Hematopoietic multipotent progenitor cell treated with erythropoietin and hydrocortisone succinate and interleukin-3 and kit ligand, for 8 days (in vitro differentiated cells): ENCODE measurements at places on chromosomes 4 and X.
A peak's percentile ranks its signal among the peaks of the same experiment; 100 is the strongest.

DNA sequence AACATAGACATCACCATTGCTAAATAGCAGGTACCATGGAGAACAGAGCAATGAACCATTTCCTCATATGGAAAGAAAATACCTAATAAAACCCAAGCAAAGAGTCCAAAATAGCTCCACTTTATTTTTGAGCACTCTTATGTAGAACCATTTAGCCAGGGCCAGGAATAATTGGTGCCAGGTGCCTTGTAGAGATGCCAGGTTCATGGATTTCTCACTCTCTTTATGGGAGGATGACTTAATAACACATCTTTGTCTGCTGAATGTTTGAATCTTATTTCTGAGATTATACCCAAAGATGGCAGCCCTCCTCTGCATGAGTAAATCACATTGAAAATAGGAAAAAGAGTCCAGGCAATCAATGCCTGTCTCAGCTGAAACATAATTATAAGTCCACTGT is 212.3 kb upstream of the SFRP2 start:
- DNase-seq: no peak

GRCh38 chrX:41542536-41542935 is 95.4 kb downstream of the NYX start:
- DNase-seq: no peak

- DNase-seq: no peak
These were observed 124.9 kb downstream of the PTTG2 start for GRCh38 chr4:38084877-38085711.

DNA sequence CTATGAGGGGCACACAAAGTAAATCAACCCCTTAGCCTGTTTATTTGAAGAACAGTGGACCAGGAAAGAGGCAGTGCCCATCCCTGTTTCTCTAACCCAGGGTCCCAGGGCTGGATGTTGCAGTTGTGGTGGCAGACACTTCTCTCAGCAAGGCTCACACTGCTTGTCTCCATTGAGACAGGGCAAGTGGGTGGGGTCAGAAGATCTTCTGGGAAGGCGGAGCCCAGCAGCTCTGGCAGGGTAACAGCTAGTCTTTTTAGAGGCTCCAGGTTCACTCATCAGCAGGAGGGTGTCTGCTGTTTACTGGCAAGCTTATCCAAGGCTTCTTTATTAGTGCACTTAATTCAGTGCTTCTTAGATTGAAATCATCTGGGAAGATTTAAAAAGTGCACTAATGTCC is 659.8 kb upstream of the DIPK2B start:
- DNase-seq: peak; percentile 22

DNA sequence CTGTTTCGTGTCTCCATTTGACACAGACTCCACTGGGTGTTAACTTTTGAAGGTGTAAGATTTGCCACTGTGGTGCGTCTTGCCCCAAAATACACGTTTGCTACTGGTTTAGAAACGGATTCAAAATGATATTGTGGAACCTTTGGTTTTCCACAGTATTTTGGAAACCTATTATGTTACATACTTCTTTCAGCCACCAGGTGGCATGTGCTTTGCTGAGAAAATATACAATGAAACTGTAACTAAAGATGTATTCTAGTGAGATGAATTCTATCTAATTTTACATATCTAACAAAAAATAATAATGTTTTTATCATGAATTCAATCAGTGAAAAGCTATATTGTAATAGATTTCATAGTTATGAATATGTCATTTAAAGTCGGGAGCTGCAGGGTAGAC is 28.4 kb upstream of the SLITRK4 start:
- DNase-seq: no peak

- DNase-seq: no peak
These were observed 6.2 kb downstream of the CCKAR start for GRCh38 chr4:26484032-26484515.

GRCh38 chr4:152564336-152564735 is 28.4 kb upstream of the FBXW7 start:
- no peak for DNase-seq

DNA sequence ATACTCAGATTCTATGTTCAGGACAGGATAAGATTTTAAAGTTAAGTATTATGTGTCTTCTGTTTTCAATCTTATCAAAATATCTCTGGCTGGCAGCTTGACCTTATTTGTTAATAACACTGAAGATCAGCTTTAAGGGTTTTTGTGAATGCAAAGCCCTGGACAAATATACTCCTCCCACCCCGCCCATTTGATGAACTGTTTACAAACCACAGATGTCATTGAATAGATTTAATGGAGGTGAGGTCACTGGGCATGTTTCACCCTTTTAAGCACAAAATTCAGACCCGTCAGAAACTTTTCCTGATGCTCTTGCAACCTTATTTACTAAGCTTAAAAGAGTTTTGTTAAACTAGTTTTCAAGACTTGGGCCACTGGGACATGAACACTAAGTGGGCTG is 10.1 kb upstream of the CXCL8 start:
- no peak for DNase-seq

GRCh38 chr4:137703195-137703594 is 170.9 kb upstream of the PCDH18 start:
- DNase-seq: no peak

DNA sequence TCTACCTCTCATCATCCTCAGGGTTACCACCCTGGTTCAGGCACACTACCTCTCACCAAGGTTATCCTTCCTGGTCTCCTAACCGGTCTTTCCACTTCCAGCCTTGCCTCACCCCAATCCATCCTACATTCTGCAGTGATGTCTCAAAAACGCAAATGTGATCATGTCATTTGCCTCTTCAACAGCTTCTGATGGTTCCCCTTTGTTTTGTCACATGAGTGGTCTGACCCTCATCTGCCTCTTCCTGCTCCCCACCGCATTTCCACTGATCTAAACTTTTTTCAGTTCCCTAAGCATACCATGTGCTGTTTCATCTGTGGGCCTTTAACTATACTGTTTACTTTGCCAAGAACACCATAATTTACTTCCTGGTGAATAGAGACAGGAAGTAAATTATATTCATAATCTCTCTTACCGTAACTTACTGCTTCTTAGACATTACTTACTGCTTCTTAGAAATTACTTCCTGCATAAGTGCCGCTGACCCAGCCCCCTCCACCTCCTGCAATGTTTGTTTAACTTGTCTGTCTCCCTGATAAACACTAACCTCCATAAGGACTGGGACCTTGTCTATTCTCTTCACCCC is 27.1 kb upstream of the NSUN7 start:
- peak; percentile 9 for DNase-seq

DNA sequence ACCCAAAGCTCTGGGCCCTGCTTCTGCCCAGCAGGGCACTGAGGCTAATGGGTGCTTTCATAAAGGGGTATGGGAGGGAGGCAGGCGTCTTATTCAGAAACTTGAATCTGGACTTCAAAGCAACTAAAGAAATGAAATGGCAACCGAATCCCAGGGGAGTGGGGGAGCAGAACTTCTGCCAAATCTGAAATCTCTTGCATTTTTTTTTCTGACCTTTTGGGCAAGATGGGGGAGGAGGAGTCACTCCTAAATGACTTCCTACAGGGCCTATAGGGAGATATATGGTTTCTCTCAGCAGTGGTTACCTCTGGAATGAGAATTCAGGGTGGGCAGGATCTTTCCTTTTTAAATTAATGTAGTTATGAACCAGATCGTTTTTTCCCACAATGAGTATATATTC is 30.6 kb upstream of the KIAA1210 start:
- no peak for DNase-seq

- DNase-seq: no peak
These were observed 6.2 kb downstream of the LINC00632 start for GRCh38 chrX:140715787-140716186.

DNA sequence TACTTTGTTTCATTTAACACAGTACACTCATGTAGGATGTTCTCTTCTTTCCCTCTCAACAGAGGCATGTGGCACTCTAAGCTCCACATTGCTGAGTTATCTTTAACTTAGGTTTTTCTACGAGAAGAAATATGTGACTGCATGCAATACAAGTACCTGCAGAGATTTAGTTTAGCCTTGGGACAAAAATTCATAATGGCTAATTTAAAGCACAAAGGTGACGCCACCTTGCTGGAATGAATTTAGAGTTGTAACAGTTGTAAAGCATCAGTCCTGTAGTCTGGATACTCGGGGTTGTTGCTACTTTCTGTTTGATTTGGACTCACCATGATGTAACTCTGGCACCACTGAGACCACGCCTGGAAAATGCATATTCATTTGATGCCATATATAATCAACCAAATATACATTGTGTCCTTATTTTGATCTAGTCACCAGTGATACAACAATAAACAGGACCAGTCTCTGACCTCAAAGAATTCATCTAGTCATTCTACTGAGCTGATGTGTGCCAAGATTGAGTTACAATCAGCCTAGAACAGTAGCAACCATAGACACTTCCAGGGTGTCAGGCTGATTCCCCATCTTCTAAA is 451.0 kb upstream of the ZFP42 start:
- no peak for DNase-seq

- DNase-seq: no peak
These were observed 11.5 kb downstream of the ANXA5 start for GRCh38 chr4:121685257-121685656.

- DNase-seq: no peak
These were observed 8.3 kb downstream of the S100G start for GRCh38 chrX:16658284-16658683.

- no peak for DNase-seq
These were observed 190.8 kb upstream of the GK2 start for GRCh38 chr4:79598801-79599200.

GRCh38 chrX:38563030-38563429 is 1.7 kb downstream of the TSPAN7 start:
- DNase-seq: no peak

DNA sequence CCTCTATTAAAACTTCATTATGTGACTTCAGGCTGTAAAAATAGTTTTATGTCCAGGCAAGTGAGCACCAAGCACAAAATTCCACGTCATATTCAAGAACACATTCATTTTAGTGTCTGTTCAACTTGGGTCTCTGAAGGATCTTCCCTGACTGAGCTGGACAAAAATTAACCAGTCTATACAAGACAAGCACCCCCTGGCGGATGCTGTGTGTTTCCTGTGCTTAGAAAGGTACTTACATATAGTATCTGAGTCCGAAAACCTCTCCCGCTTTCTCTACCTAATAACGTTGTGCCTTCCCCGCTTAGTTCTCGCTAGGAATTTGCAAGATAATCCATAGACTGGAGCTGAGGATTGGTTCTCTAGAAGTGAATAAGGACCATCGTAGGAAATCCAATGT is 2214.5 kb upstream of the TENM3 start:
- DNase-seq: peak; percentile 55

DNA sequence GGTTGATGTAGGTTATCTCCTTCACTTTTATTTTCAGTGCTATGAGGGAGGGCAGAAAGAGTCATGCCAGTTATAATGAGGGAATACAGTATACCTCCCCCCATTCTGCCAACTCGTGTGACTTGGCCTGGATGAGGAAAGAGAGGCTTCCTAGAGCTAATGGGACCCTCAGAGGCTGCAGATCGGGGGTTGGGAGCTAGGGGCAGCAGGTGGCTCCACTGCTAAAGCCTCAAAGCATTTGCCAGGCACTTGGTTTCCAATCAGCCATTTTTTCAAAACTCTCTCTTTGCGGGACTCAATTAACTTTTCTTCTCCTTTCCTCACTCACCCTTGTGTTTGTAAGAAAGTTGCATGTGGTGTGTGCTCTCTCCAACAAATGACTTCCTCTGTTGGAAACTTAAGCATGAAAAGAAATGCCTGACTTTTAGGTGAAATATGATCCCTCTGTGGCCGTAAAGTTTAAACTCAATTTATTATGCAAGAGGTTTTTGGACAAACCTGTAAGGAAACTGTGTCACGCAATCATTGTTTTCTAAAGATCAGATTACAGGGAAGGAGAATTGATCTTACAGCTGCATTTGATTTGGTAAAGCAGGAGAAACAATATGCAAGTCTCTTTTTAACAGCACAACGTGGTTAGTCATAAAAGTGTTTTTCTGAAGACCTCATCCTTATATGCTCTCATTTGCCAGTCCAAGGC is 7.0 kb downstream of the SFRP2 start:
- DNase-seq: no peak

DNA sequence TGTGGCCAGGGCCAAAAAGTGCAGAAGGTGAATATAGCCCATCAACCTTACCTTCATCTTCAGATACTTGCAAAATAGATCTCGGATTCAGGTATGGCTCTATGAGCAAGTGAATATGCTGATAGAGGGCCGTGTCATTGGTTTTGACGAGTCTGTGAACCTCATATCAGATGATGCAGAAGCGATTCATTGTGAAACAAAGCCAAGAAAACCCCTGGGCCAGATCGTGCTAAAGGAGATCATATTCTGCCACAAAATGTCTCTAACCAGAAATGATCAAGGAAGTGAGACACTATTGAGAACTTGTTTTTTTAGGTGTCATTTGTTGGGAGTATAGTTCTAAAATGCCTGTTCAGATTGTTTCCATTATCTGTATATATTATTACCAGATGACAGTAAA is 48.3 kb downstream of the PDK3 start:
- DNase-seq: no peak

DNA sequence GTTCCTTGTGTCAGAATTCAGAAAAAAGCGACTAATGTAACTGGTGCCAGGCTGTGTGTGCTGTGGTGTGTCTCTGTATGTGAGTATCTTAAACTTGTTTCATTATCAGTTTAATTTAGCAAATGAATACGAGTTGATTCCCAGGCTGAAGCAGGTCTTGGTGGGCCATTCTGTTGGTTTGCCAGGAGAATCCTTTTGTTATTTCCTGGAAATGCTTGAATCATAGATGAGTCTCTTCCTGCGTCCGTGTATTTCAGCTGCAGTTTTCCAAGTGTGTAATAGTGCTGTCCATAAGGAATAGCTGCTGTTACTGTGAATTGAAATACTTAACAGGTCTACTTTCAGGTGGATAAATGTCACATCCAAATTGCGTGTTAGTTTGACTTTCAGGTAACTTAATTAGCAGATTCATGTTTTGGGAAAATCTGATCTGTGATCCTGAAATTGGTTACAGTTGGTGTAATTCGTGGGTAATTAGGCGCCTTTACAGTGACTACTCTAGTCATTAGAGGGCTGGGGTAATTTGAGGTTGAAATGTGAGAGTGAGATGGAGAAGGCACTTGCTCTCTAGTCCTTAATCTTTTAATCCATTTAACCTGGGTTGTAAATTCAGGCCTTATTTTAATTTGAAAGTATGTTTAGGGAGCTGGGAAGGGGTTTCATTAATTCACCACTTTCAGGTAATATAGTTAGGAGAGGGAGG is 23.8 kb downstream of the TMEM131L start:
- no peak for DNase-seq

DNA sequence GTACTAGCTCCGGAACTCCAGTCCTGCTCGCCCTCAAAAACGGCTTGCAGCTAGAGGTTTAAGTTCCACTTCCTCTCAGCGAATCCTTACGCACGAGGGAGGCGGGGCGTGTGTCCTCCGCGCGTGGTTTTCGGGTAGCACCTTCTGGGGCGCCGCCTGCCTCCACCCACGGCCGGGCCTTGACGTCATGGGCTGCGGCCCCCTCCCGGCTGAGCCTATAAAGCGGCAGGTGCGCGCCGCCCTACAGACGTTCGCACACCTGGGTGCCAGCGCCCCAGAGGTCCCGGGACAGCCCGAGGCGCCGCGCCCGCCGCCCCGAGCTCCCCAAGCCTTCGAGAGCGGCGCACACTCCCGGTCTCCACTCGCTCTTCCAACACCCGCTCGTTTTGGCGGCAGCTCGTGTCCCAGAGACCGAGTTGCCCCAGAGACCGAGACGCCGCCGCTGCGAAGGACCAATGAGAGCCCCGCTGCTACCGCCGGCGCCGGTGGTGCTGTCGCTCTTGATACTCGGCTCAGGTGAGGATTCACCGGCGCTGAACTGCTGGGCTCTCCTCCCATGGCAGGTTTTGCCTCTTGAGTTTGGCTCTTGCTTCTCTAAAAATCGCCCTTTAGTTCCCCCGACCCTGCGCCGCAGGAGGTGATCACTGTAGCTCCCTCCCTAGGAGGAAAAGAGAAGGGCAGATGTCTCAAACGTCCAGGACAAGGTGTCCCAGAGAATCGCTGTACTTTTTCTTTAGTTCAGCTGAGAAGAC is at the start of gene AREG:
Gene AREG, plus strand, starts transcription at position 246 of the 752 bp plus-strand sequence. Its CDS starts 210 bp downstream, at position 456.
- DNase-seq: peak; percentile 77
